ENCODE measurements at places on chromosomes 2 and 18. TPM values are rescaled to one million over a fixed set of nuclear protein-coding genes. Genes with fewer than 3 reads are reported as not detected.

Gene SLC11A1
- total RNA-seq = 30.0 TPM

DNA sequence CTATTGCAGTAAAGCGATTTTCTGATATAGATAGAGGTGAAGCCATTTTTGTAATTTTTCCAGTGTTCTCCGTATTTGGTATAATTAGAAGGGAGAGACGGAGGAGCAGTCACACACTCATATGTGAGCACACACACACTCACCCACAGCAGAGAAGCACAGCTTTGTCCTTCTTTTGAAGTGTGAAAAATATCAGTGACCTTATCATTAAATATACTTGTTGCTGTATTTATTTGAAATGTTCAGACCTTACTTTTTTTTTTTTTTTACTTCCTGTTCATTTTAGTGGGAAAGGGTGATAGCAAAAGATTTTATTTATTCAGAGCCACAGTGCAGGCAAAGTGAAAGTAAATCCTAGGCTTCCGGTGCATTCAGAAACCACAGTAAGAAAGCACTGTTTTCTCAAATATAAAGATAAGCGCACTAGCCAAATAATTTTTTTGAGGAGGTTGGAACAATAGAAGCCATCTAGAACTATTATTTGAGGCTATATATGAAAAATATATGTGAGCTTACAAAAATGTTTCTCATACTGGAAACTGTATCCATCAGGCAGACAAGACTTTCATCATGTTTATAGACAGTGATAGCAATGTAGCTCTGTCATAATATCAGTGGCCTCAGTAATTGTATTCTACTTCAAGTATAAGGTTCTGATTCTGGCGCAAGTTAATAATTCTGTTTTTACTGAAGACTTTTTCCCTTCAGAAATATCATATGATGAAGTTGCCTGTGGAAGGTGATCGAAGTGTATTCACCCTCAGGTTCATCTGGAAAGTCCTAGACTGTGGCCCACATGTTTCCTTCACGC lies 37.2 kb downstream of the TSHZ1 start:
- peak overlapping the region; percentile 85 for H3K27ac ChIP-seq
- no peaks in the 10 kb centered on the region for H3K36me3 ChIP-seq
- H3K27me3 ChIP-seq = no peaks in the 10 kb centered on the region
- H3K4me1 ChIP-seq = peaks cover 19% of the 10 kb centered on the region

- no peaks in the 10 kb centered on the region for H3K27me3 ChIP-seq
- no peaks in the 10 kb centered on the region for H3K4me1 ChIP-seq
- H3K36me3 ChIP-seq = no peaks in the 10 kb centered on the region
- no peak overlapping the region for H3K27ac ChIP-seq
- H3K4me3 ChIP-seq = no peak overlapping the region
These were observed 26.8 kb upstream of the ASXL2 start for GRCh38 chr2:25905126-25905525.

- no peaks in the 10 kb centered on the region for H3K4me1 ChIP-seq
- H3K36me3 ChIP-seq = no peaks in the 10 kb centered on the region
- no peak overlapping the region for H3K4me3 ChIP-seq
- DNase-seq = no peak
These were observed 48.0 kb downstream of the RAB12 start for GRCh38 chr18:8657050-8657820.

Gene PREB
- total RNA-seq = 76.4 TPM

Data from adrenal gland (tissue), 19 donors.